Type B pancreatic cell (in vitro differentiated cells): ENCODE measurements at places on chromosomes 16 and 17. TPM values are rescaled to one million over a fixed set of nuclear protein-coding genes. Genes with fewer than 3 reads are reported as not detected.

Gene GCGR
- 1.2 and 1.7 TPM in 2 replicates for total RNA-seq

DNA sequence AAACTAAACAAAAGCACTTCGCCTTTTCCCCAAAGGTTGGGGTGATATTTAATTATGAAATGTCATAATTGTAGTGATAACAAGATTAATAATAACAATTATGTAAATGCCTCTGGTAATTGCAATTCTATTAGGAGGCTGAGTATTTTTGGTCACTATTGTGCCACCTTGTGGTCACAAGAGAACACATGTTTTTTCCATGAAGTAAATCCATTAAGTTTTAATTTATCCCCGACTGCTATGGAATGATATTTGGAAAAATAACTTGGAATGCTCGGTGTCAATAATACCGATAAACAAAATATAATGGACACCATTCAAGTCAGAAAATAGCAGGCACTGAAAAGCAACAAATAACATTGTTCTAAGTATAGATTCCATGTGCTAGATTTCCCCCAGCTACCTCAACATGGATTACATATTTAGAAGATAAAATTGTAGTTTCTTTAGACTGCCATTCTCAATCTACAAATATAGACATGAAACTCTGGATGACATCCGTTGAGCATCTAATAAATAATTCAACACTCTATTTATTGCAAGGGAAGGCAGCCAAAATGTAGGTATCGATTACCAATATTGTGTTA lies 25.0 kb upstream of the KCNJ2 start:
- H3K4me1 ChIP-seq = peaks cover 10% of the 10 kb centered on the region
- H3K27me3 ChIP-seq = no peaks in the 10 kb centered on the region
- H3K4me3 ChIP-seq = no peak overlapping the region
- no peak overlapping the region for H3K27ac ChIP-seq
- H3K36me3 ChIP-seq = no peaks in the 10 kb centered on the region

DNA sequence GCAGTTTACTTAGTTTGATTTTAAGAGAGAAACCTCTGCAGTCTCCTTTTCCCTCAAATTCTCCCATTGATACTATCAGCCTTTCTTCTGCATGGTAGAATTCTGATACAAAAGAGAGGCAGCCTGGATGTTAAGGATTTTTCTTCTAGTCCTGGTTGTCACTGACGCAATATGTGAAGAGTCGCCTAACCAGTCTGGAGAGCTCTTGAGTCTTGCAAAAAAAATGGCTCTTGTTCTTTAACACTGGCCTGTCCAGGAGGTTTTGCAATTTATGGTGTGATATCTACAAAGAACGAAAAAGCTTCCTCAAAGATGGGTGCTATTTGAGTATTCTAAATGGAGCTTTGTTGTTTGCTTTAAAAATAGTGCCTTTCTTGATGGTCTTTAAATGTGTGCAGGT lies 28.9 kb downstream of the COX10 start:
- H3K36me3 ChIP-seq = peaks cover 4% of the 10 kb centered on the region
- H3K4me1 ChIP-seq = peaks cover 13% of the 10 kb centered on the region
- no peak overlapping the region for H3K4me3 ChIP-seq
- DNase-seq = no peak
- H3K27me3 ChIP-seq = no peaks in the 10 kb centered on the region

GRCh38 chr16:27406511-27407128 lies 4.6 kb downstream of the IL21R start:
- no peaks in the 10 kb centered on the region for H3K4me1 ChIP-seq
- H3K4me3 ChIP-seq = no peak overlapping the region
- H3K27ac ChIP-seq = no peak overlapping the region
- H3K36me3 ChIP-seq = no peaks in the 10 kb centered on the region
- H3K27me3 ChIP-seq = peaks cover 24% of the 10 kb centered on the region

- H3K4me3 ChIP-seq = no peak overlapping the region
- H3K4me1 ChIP-seq = peaks cover 33% of the 10 kb centered on the region
- no peak for DNase-seq
- no peak overlapping the region for H3K27ac ChIP-seq
Observed at GRCh38 chr17:57864273-57864672, 14.4 kb upstream of the MRPS23 start.
